Stimulated activated CD4-positive, alpha-beta T cell treated with anti-CD3 and anti-CD28 coated beads, Interleukin-4, amount 100 ng/mL, for 1 hour (primary cell): ENCODE measurements at places on chromosomes 3 and 15.

- no peak for DNase-seq
These were observed 302.9 kb downstream of the SATB1 start for GRCh38 chr3:18122264-18122663.

- no peak for DNase-seq
These were observed 438 bp downstream of the THBS1 start for GRCh38 chr15:39581242-39581792.

GRCh38 chr15:25182098-25182478, 227.3 kb downstream of the SNRPN start:
- DNase-seq: no peak

DNA sequence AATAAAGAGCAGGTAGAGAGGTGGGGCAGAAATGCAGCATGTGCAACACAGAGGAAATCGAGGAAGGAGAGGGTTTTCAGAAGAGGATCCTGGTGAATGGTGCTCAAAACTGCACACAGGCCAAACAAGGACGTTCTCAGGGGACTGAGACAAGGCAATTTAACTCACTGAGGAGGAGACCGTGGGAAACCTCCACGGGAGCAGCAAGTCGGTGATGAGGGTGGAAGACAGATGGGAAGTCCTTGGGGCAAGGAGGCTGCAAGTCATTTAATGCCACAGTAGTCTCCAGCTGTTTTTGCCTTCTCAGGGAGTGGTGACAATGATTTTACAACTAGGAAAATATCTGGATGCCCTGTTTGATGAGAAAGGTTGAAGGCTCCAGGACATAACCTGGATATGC, 11.5 kb upstream of the PDIA5 start:
- no peak for DNase-seq

DNA sequence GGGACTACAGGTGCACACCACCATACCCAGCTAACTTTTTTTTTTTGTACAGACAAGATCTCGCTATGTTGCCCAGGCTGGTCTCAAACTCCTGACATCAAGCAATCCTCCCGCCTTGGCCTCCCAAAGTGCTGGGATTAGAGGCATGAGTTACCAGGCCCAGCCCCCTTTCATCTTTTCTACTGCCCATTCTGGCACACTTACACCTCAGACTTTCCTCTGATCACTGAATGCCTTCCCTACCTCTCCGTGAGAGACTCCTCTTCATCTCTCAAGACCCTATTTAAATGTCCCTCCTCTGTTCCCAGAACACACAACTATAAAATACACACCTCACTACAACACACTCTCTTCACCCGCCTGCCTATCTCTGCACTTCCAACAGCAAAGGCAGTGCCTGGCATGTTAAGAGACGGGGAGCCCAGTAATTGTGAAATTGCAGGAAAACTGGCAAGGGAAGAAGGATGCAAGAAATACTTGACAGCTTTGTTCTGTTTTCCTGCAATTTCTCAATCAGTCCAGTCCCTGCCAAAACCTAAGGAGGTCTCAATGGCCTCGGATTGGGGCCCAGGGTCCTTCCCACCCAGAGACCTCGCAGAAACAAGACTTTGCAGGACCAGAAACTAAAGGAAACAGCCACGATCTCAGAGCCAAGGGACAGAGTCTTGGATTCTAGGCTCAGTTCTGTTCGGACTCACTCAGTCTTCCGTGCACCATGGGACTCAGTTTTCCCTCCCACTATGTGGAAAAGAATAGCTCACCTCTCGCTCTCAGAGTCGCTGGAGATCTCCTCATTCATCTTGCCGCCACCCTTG, 849 bp downstream of the RRP9 start:
- no peak for DNase-seq

GRCh38 chr15:50233192-50233736, 32.3 kb downstream of the HDC start:
- no peak for DNase-seq

DNA sequence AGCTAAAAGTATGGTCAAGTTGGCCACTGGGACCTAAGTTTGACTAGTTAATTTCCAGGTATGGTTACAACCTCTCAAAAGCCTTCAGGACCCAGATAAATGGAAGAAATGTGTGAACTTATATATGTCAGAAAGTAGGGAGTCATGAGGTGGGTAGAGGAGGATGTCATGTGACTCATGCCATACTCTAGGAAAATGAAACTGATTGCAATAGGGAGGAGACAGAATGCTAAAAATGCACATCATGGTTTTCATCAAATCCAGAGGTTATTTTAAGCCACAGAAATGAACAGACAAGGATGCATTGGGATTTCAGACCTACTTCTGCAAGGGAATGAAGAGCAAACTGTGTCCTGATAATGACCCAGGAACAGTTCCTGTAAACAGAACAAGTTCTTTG, 310.0 kb downstream of the EDEM1 start:
- DNase-seq: no peak

DNA sequence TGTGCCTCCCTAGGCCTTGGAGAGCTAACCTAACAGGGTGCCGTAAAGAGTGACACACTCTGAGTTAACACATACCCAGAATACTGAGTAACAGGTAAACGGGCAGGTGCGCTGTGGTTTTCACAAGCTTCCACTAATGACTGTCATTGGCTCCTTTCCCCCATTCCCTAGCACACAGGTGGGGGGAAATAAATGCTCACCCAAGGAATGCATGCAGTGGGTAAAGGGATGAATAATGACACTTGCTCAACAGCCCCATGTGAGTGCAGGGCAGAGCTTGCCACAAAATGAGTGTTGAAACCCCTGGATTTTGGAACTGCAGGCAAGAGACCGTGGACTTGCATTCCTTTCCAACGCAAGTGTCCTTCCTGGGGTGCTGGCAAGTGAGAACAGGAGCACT, 57.6 kb downstream of the ADAMTS17 start:
- DNase-seq: no peak

DNA sequence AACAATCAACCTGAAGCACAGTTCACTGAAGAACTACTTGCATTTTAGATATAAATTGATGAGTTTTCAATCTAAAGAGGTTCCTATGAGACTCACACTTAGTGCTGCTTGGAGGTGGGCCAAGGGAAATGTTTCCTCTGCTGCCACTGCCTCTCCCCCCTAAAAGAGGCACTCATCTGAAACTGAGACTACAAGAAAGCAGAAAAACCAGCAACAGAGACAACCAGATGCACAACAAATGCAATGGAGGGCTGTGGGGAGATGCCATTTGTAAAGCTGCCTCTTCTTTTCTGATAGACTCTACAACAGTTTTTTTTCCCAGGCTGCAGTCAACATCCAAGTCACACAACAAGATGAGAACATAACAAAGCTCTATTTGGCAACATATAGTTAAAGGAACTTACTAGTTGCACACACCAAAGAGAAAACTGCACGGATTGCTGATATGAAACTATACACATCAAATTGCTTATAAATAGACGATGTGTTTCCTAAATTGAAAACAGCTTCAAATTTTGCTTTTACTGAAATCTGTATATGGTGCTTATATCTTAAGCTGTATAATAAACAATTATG, 11.0 kb downstream of the TSPAN3 start:
- no peak for DNase-seq

DNA sequence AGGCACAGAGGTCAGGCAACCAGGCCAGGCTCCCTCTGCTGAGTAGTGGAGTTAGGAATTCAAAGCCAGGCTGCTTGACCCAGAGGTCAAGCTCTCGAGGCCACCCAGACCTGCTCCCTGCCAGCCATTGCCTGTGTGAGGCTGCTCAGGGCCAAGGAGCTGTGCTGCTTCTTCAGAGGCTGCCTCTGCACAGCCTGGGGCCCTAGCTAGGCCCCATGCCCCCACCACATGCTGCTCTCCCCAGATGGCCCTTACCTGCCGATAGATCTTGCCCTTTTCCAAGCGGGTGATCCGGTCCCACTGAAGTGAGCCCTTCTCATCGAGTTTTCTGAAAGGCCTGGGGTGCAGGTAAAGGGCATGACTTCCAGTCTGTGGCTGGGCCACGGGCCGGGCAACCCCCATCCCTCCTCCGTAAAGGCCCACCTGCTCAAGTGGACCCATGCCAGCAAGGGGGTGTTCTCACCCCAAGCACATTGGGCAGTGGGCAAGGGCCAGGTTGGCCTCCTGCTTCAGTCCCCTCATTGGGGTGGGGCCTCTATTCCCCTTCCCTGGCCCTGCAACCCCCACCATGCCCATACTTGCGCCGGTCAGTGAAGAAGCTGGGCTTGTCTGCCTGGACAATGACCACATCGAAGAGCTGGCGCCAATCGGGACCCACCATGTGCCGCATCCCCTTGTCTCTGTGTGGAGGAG, 6.5 kb downstream of the NT5DC2 start:
- DNase-seq: no peak

DNA sequence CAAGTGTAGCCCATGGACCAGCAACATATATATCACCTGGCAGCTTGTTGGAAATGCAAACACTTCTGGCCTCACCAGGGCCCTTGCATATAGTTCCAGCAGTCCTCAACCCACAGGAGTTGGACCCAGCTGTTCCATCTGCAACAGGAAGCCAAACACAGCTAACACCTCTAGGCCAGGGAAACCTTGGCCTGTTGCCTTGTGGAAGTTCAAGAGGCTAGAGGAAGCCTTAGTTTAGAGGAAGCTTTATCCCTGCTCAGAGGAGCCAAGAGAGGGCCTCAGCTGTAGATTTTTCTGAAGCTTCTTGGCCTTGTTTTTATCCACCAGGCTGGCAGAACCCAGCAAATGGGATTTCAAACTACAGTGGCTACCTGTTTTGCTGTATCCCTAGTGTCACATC, 11.4 kb downstream of the FHIT start:
- DNase-seq: no peak

- no peak for DNase-seq
These were observed 53.0 kb upstream of the TPM1 start for GRCh38 chr15:62989366-62990055.

DNA sequence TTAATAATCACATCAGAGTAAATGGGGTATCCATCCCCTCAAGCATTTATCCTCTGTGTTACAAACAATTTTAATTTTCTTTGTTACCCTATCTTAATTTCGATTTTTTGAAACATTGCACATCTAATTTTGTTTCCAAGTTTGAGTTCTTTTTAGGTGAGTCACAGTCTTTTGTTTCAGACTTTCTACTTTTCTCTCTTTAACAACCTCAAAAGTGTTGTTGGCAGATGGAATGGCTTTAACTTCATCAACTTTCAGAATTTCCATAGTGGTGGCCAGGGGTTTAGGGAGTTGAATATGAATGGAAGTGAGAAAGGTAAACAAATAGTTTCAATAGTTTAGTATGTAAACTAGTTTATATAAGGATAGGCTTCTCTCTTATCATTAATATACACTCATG, 223.0 kb upstream of the MLF1 start:
- no peak for DNase-seq

- DNase-seq: no peak
These were observed 29.3 kb upstream of the MAGEF1 start for GRCh38 chr3:184741259-184741556.

GRCh38 chr3:189404797-189405484, 226.2 kb upstream of the TP63 start:
- DNase-seq: no peak

GRCh38 chr3:172317984-172318383, 130.3 kb downstream of the GHSR start:
- no peak for DNase-seq

DNA sequence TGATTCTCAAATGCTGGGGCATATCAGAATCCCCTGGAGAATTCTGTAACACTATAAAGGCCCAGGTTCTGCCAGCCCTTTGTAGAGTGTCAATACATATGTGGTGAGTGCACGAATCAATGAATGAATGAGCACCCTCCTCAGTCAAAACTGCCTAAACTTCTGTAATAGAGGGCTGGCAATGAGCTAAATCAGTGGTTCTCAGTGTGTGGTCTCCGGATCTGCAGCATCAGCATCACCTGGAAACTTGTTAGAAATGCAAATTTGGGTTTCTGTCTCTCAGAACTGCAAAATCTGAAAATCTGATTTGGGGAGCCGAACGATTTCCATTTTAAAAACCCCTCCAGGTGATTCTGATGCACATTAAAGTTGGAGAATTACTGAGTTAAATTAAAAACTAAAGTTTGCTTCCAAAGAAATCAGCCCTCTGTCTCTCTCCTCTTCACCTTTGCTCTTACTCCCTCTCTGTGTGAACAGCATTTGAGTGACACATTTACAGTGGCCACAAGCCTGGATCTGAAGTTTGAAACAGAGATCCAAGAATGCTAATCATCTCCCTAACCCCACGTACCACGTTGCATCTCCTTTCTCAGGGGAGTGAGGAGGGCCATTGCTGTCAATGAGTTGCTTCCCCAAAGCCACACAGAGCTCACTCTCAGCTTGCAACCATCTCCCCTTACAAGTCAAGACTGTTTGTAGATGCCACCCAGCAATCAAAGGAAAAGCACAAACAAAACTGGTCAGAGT, 109.5 kb downstream of the STAC start:
- DNase-seq: no peak
